ENCODE measurements at places on chromosomes 12 and 14.

GRCh38 chr12:12701457-12701856 is 5.5 kb upstream of the GPR19 start:
- no peak for DNase-seq

DNA sequence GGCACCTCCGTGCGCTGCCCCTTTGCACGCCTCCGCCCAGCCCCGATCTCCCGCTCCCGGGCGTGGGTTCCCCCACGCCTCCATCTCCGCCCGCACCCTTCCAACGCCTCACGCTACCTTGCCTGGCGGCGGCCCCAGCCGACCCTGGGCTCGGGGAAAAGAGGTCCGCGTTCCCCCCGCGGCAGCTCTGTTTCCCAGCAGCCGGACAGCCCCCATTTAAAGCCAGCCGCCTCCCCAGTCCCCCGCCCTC is at the start of gene PRIMA1:
Gene PRIMA1, minus strand, starts transcription at position 193 of the 250 bp plus-strand sequence. CDS start 767 bp downstream, outside the sequence.
- no peak for DNase-seq

DNA sequence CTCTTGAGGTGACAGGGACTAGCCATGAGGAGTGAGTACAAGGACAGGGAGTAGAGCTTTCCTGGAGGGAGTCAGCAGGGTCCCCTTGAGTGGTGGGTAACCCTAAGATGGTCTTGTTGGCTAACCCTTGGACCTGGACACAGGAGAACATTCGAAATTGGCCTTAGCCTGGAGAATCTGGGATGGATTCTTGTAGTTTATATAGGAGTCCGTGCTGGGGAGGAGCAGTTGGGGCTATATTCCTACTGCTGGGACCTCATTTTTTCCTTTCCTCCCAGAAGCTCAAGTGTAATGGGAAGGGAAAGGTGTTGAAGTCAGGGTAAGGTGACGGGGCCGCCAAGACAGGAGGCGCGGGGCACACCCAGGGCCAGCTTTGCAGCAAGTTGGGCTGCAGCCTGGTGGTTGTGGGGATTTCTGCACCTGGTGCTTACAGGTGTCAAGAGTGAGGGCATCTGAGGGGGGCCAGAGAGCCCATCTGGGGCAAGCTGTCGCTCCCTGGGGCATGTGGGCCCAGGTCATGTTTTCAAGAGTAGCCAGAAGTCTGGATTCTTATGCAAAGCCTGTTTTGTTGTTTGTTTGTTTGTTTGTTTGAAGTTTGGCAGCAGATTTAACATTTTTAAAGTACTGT is 5.1 kb downstream of the BCL7A start:
- no peak for DNase-seq

- DNase-seq: no peak
Observed at GRCh38 chr12:108667349-108667748, 33.7 kb upstream of the SELPLG start.

DNA sequence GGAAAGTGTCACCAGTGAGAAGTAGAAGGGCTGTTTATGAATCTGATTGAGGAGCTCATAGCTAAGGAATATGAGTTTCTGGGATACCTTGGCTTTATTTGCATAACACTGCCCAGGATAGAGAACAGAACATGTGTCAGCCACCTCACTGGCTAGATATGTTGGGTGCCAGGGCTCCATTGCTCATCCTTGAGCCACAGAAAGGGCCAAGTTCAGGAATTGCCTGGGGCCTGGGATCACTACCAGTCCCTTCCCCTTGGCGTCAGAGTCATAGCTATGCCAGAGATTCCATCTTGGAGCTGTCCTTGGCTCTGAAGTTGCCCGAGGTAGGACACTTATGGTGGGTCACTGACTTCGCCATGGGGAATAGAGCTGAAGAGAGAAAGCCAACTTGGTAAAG is 49.0 kb downstream of the IFT43 start:
- no peak for DNase-seq

DNA sequence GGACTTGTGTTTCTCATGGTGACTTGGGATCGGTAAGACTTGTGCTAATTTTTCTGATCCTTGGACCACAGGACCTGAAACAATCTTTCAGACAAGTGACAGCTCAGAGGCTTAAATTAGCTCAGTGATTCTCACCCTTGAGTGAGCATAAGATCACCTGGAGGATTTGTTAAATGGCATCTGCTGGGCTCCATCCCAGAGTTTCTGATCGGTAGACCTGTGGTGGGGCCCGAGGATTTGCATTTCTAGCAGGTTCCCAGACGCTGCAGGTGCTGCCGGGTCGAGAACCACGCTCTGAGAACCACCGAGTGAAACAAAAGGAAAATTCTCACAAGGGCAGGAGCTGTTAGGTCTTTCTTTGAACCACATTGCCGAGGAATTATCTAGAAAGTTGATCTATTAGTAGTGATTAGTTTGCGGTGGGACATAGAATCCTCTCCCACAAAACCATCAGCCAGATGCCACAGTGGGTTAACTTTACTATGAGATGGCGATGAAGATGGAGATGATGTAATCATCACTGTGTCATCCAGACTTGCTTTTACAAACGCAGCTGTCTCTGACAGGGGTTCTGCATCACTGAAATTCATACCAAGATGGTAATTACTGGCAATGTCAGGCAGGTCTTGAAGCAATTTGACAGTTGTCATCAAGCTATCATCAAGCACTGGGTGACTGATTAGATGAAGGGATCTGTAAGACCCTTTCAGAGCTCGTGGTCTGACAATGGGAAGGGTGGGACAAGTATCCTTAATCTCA is 184.0 kb downstream of the AACS start:
- DNase-seq: peak; percentile 7

DNA sequence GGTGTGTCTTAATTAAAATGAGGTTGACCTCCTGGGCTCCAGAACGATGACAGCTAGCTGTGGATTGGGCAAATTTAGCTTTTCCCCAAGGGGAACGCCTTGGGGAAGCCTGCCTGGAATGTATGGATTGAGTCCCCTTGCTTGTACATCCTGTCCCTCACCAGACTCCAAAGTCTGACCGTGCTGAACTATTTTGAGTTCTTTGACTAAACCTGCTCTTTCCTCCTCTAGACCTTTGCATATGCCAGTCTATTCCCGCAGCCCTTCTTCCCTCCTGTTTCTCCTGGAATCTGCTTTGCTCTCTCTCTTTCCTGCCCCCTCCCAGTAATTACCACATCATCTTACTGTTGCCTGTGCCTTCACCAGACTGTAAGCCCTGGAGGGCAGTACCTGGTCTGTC is 11.5 kb upstream of the KDM2B start:
- DNase-seq: no peak

DNA sequence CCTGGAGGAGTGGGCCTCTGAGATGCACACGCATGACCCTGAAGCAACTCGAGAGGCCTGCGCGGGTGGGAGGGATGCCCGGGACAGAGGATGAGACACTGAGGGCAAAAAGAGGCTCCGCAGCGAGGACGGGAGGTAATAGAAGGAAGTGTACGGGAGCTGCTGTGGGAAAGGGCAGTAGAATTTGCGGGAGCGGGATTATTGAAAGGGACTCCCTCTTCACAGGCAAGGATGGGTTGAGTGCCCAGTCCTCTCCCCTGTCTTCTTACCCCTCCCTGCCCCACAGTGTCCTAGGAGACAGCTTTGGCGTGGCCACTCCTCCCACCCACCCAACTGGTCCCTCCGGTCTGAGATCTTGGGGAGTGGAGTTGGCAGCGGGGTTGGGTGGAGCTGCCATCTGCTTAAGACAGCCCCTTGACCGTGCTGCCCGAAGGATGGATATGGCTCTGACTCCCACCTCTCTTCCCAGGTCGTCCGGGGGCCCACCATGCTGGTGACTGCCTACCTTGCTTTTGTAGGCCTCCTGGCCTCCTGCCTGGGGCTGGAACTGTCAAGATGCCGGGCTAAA is 15.7 kb upstream of the ESPL1 start:
- DNase-seq: peak; percentile 40

DNA sequence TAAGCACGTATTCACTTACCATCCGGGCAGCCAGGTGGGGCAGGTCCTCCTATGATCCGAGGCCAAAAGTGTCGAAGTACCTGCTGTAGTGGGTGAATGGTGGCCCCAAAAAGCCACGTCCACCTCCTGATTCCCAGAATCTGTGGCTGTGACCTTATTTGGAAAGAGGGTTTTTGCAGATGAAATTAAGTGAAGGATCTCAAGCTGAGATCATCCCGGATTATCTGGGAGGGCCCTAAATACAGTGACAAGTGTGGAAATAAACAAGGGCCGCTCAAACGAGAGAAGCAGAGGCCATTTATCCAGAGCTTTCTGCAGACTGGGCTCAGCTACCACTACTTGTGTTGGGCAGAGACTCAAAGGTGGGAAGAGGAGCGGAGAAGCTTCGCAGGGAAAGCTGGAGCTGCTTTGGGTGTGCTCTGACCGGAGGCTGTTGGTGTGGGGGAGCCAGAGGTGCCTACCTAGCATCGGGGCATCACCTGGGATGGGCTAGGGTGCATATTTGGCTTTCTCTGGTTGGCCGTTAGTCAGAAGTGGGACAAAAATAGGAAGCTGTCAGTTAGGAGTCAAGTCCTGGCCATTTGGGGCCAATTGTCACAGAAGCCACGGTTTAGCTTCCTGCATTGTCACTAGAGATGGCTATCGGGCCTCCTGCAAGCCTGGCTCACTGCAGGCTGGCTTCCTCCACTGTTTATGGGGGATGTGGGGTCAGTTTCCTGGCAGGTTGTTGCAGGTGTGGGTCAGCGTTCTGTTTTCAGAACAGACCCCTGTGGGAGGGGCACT is 27.8 kb upstream of the DLK1 start:
- no peak for DNase-seq

DNA sequence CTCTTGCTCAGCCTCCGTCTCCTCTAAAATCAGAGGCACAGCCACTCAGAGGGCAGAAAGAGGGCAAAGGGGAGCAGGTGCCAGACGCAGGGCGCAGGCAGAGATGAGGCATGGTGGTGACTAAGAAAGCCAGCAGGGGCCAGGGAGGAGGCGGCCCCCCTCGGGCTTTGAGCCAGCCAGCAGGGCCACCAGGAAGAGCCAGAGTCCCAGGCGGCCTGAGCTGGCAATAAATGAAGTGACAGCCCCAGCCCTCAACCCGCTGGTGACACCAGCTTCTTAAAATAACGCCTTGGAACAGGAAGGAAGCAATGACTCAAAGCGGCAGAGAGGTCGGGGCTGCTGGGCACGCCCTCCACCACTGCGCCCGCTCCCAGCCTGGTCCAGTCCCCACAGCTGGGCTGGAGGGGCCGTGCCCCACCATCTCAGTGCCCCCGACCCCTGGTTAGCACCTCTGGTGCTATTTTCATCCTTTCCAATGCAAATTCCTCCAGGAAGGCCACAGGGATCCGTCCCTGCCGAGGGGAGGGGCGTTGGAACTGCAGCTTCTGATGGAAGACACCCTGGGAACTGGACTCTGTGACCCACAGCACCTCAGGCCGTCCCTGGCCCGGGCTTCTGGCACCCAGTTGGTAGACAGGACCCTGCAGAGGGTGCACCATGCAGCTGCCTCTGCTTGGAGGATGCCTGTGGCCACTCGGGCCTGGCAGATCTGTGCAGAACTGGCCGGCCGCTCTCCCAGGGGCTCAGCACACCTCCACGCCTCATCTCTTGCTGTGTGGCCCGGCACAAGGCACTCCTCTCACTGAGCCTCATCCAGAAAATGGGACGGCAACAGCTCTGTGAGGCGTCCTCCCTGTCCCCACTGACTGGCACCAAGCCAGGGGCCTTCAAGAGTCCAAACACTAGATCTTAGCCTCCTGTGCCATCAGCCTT is 113.7 kb downstream of the NCOR2 start:
- no peak for DNase-seq

- no peak for DNase-seq
Observed at GRCh38 chr12:85352016-85352415, 72.0 kb downstream of the ALX1 start.

- DNase-seq: no peak
Observed at GRCh38 chr14:98940693-98941437, 331.1 kb downstream of the BCL11B start.

- DNase-seq: no peak
Observed at GRCh38 chr14:99237288-99237687, 34.7 kb downstream of the BCL11B start.

GRCh38 chr12:132602572-132603239 is 7.7 kb downstream of the LRCOL1 start:
- DNase-seq: no peak

DNA sequence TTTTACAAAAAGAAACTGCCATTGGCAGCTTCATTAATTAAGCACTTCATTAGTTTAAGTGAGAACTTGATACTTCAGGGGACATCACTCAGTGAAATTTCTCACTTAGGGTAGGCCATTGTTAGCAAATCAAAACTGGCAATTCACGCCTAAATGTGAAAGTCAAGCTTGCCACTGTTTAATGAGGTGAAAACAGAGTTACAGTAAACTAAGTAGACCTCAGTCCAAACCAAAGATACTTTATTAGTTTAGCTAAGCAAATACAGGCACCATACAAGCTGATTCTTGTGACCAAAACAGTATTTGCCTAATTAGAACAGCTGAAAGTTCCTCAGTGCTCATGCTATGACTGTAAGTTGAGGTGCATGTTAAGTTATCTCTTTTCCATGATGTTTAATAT is 176.5 kb upstream of the CPNE8 start:
- no peak for DNase-seq
